Heart right ventricle (tissue), 16 donors: ENCODE measurements at places on chromosomes 3 and 15. TPM values are rescaled to one million over a fixed set of nuclear protein-coding genes. Genes with fewer than 3 reads are reported as not detected.

DNA sequence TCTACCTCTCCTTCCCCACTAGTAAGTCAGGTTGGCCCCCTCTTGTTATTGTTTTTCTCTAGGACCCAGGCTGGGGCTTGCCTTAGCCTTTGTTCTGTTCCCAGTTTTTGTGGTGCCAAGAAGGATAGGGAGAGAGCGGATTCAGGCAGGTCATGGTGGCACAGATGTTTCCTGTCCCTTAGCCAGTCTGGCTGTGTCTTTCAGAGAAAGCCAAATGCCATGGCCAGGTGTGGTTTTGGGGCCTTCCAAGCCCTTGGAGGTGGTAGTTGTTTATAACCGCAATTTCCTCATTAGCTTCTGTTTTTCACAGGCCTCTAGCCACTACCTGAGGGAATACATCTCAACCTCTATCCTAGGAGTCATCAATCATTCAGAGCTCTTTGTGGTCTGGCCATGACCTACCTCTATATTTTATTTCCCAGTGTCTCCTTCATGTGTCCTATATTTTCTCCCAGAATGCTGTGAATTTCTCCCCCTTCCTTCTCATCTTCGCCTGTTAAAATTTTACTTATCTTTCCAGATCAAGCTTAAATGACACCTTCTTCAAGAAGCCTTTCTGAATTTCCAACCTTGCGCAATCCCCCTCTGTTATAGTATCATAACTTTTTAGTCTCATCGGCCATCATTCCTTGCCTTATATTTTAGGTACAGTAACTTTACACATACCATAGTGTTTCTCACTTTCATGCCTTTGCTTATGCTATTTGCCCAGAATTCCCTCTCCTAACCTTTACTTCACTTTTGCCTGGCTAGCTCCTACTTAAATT lies 38.2 kb downstream of the TIMP4 start:
- DNase-seq: no peak

DNA sequence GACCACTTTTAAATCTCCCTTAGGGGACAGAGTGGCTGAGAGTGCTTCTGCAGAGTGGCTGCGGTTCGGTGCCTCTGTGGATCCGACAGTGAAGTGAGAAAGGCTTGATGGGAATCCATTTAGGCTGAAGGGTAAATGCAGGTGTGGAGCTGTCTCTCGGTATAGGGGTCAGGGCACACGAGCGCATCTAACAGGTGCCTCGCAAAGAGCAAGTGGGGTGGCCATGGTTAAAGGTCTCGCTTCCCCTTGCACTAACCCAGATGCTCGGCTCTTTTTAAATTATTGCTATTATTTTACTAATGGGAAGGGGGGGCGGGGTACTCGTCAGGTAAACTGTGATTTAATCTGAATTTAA lies 598 bp upstream of the GJD2 start:
- DNase-seq: no peak

- DNase-seq: no peak
These were observed 9.8 kb upstream of the PRR23E start for GRCh38 chr3:127182848-127183714.

- DNase-seq: no peak
These were observed 29.3 kb downstream of the SHQ1 start for GRCh38 chr3:72818905-72819304.

GRCh38 chr3:119559441-119559963 lies at the start of gene CD80:
TSS of gene CD80 (minus strand) at chr3:119559614. CDS start at chr3:119557728, 1,886 bp downstream.
- DNase-seq: peak; percentile 31

GRCh38 chr3:78507196-78507984 lies 1260.4 kb downstream of the ROBO1 start:
- no peak for DNase-seq

DNA sequence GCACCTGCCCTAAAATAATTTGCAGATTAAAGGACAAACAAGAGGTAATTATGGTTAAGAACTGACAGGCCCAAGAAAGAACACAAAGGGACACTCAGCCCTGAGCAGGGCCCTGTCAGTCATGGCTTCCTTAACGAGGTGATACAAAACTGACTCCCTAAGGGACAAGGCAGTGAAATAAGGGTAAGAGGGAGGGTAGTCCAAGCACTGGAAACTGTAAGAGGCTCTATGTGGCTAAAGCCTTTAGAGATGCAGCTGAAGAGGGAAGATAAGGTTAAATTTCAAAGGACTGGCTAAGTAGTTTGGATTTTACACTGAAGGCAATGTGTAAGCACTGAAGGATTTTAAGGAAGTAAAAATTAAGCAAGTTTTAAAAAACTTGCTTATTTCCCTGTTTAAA lies 3.9 kb downstream of the ATR start:
- no peak for DNase-seq

GRCh38 chr3:141709126-141709770 lies 28.9 kb upstream of the RNF7 start:
- no peak for DNase-seq

GRCh38 chr3:30289324-30289723 lies 317.1 kb upstream of the TGFBR2 start:
- DNase-seq: no peak

Gene KLHL40
- total RNA-seq: 0.26 TPM

Gene ST3GAL6
- 35.9 TPM for total RNA-seq

Gene PARP15
- 0.21 TPM for total RNA-seq

Gene SLC6A1
- total RNA-seq: 0.64 TPM

Gene ITIH4
- total RNA-seq: 6.9 TPM

Gene DYNLT2B
- 4.1 TPM for total RNA-seq

Gene PBRM1
- 48.4 TPM for total RNA-seq

Gene TEX264
- 29.7 TPM for total RNA-seq
